ENCODE measurements at places on chromosomes 6 and 20.

DNA sequence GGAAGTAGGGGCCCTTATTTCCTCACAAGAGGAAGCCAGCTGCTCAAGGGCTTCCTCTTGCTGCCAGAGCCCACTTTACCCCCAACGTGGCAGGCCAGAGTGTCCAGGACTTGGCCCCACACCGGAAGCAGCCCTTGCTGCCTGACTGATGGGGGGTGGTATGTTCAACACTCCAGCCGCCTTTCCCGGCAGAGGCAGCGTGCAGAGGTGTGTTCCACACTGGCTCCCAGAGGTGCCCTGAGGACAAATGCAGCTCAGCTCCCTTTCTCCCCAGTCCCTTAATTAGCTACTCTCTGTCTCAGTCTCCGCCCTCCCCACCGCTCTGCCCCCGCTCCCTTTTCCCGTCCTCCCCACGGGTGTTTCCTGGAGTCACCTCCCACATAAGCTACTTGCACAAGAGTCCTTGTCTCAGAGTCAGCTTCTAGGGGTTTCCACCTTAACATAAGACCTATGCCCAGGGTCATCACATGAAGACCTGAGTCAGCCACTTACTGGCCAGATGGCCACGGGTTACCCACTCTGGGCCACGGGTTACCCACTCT lies 61.7 kb upstream of the SHLD1 start:
- DNase-seq, result no peak

DNA sequence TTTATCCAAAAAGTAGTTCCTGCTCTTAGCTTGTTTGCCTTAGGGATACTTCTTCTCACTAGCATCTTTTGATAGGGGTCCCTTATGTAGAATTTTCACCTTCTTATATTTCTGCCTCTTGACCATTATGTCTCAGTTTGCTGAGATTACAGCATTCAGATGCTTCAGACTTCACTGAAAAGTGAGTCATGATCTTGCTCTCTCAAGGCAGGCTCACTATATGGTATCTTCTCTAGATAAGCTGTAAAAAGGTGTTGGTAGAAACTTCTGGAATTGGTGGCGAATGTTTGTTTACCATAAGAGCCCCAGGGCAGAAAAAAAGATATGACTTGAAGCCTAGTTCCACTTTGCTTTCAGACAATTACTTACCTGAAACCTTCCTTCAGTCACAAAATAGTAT lies 19.7 kb downstream of the GTPBP2 start:
- no peak for DNase-seq

GRCh38 chr20:63553251-63553932 lies 567 bp upstream of the FNDC11 start:
- DNase-seq, result peak; percentile 56

DNA sequence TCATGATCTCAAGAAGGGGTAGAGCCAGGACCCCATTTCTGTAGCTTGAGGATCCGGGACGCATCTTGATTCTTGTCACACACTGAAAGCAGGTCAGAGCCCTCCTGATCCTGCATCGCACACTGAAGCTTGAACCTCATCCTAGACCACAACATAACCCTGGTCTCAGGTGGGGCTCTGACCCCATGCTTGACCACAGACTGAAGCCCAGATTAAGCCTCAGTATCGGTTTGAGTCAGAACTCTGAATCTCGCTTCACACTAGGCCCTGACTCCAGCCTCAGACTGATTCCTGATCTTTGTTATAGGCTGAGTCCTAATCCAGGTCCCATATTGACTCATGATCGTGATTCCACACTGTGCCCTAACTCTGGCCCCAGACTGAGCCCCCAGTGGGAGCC lies 8.5 kb upstream of the RSPO4 start:
- no peak for DNase-seq

DNA sequence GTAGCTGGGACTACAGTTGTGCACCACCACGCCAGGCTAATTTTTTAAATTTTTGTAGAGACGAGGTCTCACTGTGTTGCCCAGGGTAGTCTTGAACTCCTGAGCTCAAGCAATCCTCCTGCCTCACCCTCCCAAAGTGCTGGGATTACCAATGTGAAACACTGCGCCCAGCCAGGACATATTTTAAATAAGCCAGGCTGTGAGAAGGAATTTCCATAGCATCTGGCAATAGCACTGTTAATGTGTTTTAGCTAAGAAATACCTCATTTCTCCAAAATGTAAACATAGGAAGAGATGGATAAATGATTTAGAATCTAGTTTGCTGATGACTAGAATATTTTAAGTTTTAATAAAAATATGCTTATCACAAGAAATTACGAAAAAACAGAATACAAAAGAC lies 27.0 kb upstream of the SLA2 start:
- no peak for DNase-seq

DNA sequence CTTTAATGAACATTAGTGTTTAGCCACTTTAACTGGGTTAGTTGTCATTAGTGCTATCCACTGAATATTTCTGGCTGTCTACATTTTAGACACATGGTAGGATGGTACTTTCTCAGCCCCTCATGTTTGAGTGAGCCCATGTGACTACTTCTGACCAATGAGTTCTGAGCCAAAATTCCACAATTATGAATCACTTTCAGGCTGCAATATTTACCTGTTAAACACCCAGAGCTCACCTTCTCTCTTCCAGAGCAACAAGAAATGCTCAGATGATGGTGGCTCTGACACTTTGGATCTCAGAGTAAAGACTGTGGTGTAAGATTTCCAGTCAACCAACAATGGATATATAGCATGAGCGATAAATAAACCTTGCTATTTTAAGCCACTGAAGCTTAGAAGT lies 24.8 kb downstream of the SPACA1 start:
- no peak for DNase-seq

All from hindlimb muscle (tissue), 1 donor.